Activated naive CD8-positive, alpha-beta T cell treated with anti-CD3 and anti-CD28 coated beads, Interleukin-2, amount 10 ng/mL, durations not matched to agents 7 days and 5 days (primary cell): ENCODE measurements at places on chromosomes 3 and 15. TPM values are rescaled to one million over a fixed set of nuclear protein-coding genes. Genes with fewer than 3 reads are reported as not detected.

DNA sequence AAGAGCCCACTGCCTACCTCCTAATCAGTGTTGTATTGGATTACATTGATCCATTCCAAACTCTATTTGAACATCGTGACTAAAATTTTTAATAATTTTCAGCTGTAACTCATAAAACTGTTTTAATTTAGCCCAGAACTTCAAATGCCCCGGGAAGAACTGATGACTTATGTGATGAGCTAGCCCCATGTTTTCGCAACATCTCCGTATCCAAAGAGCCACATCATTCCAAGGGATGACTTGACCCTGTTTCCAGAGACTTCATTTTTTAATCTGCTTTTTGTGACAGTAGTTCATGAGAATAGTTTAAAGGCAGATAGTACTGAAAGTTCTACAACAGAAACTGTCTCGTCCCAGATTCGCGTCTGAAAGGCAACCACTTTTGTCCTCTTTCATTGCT, 97.4 kb downstream of the STAC start:
- DNase-seq, result no peak

DNA sequence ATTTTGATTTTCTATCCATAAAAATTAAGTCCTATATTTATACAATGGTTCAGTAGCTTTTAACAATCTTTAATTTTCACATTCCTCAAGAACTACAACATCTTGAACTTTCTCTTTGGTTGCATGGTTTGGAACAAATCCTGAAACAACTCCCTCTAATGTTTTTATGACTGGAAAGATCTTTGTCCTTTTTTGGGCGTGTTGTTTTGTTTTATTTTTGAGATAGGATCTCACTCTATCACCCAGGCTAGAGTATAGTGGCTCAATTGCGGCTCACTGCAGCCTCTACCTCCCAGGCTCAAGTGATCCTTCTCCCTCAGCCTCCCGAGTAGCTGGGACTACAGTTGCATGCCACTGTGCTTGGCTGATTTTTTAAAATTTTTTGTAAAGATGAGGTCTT, 4.0 kb downstream of the STX19 start:
- no peak for DNase-seq

GRCh38 chr3:80052271-80052670, 284.5 kb upstream of the ROBO1 start:
- no peak for DNase-seq

Gene LRRN1
- 1.4 TPM for total RNA-seq

Gene GAP43
- not detected for total RNA-seq

Gene SCN5A
- total RNA-seq, result 0.28 TPM

DNA sequence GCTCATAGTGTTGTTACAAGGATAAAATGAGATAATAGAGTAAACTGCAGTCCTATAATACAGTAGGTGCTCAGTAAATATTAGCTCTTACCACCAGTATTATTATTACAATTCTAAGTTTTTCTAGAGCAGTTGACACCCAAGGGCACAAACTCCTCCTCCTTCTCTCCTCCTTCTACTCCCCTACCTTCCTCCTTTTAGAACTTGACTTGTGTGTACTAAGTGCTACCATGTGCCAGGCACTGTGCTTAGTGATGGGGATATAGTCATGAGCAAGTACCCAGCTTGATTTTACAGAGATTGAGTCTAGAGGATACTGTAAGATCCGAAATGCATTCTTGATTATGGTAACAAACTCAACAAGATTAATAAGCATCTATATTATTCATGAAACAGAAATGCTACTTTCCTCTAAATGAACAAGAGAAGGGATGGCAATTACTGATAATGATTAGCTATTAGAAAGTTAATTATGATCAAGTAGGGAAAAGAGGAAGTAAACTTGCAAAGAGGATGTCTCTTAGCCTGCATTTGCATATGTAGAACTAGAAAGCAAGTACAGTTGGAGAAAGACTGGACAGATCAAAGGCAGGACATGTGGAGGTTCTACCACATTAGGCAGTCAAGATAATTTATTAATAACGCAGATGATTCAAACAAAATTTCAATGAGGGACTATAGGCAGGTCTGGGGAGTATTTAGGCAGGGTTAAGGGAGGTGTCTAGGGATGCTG, 72.3 kb downstream of the CLDN11 start:
- DNase-seq, result no peak

Gene TMEM207
- not detected for total RNA-seq

GRCh38 chr3:55774856-55775255, 287.8 kb upstream of the WNT5A start:
- DNase-seq, result no peak

Gene COL8A1
- total RNA-seq, result not detected

- no peak for DNase-seq
Measured at GRCh38 chr3:180296971-180297370, 260.2 kb upstream of the PEX5L start.

DNA sequence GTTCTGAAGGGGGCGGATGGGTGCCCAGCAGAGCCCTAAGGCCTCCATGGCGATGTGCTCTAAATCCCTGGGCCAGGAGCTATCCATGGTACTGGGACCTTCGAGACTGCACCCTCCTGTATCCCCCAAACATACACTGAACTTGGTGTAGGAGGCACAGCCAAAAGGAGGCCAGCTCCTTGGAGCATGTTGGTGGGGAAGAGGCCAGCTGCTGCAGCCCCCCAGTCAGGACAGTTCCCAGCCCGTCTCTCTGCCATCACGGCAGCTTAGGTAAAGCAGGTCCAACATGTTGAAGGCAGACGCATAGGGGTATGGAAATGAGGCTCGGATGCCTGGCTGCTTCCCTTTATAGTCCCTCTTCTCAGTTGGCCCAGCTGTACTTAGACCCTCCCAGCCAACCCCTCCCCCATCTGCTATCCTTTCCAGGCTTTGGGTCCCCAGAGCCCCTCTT, 1.8 kb downstream of the CAMKV start:
- peak; percentile 47 for DNase-seq

GRCh38 chr15:93073465-93073952, 15.5 kb downstream of the RGMA start:
- DNase-seq, result no peak

- no peak for DNase-seq
Measured at GRCh38 chr3:81425198-81425868, 336.1 kb downstream of the GBE1 start.

DNA sequence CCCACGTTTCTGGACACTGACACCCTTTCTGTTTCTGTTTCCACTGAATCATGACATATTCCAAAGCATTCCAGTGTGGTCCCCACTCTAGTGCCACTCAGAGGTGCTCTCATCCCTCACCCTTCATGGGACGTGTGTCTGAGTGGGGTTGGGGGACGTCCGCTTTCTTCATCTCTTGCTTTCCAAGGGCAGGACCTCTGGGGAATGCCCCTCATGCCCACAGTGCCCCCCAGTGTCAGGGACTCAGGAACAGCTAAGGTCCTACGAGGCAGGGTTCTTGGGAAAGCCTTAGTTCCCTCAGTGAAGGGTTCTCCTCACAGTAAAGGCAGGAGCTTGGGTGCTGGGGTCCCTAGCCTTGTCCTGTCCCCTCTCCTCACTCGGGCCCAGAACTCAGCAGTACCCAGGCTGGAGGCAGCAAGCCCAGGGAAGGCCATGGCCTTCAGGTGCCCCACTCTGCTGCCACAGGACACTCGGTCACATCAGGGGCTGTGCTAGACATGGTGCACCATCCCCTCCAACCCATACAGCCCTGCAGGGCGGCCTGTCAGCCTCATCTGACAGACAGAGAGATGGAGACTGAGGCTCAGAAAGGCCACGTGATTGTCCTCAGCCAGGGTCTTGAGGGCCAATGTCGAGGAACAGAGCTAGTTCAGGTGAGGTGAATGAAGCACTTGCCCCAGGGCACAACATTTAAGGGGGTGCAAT, 261.0 kb downstream of the TLE3 start:
- DNase-seq, result no peak

Gene SAMD7
- total RNA-seq, result not detected

Gene PIGZ
- 1.4 TPM for total RNA-seq

DNA sequence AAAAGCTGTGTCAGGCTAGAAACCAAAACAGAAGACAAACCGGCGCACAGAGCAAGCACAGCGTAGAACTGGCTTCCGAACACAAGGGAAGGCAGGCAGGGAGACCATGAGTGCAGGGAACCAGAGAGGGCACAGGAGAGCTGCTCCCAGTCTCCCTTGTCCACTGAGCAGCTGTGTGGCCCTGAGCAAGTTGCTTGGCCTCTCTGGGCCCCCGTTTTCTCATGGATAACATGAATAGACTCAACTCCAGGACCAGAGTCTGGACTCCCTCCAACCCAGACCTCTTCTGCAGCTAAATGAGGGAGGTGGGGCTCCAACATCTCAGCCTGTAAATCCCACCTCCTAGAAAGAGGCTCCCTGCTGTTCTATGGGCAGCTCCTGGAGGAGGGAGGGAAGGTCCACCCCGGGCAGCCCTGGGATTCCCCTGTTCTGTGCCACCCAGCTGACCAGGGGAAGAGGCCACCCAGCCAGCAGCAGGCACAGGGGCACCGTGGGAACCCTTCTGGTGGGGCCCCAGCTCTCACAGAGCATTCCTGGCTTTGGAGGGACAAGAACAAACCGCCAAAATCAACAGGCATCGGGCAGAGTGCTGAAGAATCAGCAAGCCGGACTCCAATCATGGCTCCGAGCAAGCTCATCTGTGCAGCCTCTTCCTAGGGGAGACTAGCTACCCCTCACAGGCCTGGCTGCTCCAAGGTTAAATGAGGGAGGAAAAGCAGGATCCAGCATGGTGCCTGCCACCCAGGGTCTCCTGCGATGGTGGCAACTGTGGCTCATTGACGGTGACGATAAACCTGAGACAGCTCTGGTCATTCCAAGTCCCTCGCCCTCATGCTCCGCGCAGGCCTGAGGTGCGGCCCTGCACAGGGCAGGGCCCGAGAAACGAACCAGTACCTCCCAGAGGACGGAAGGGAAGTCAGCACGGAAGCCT, 15.1 kb downstream of the XXYLT1 start:
- no peak for DNase-seq

Gene UROC1
- total RNA-seq, result not detected

Gene SLITRK3
- total RNA-seq, result not detected

Gene RPUSD2
- total RNA-seq, result 17.7 TPM

DNA sequence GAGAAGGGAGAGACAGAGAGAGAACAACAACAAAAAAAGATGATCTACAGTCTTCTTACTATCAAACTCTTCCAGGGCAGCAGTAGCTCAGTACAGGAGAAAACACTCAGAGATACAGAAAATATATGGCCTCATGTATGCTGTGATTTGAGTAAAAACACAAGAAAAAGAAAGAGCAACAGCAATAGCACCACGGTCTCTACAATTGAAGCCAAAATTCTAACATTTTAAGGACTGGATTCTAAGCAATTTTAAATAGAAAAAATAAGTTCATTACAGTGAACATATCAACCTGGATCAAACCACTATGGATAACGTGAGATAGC, 43.5 kb upstream of the ALCAM start:
- DNase-seq, result no peak

Gene ANKRD63
- total RNA-seq, result not detected

DNA sequence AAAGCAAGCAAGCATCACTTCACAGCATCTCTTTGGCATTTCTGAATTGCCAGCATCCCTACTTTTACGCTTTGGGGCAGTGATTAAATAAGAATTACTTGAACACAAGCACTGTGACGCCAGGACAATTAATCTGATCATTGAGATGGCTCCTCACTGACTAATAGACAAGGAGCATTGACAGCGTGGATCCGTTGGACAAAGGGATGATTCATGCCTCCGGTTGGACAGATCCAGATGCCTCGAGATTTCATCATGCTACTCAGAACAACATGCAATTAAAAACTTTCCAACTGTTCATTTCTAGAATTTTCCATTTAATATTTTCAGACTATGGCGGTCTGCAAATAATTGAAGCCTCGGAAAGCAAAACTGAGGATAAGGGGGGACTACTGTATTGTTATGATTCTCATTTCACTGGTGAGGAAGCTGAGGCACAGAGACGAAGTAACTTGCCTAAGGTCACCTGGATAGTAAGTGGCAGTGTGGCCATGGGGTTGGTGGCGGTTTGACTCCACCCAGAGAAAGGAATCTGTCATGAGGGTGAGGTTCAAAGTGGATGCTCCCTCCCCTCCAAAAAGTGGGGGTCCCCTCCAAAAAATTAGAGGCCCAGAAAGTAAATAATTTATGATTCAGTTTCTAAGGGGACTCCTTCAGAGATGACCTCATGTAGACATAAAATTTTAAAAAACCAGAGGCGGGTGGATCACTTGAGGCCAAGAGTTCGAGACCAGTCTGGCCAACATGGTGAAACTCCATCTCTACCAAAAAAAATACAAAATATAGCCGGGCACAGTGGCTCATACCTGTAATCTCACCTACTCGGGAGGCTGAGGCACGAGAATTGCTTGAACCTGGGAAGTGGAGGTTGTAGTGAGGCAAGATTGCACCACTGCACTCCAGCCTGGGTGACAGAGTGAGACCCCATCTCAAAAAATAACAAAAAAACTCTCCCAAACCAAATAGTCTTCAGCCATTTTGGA, 12.3 kb upstream of the PGPEP1L start:
- DNase-seq, result no peak

Gene ITIH1
- not detected for total RNA-seq

DNA sequence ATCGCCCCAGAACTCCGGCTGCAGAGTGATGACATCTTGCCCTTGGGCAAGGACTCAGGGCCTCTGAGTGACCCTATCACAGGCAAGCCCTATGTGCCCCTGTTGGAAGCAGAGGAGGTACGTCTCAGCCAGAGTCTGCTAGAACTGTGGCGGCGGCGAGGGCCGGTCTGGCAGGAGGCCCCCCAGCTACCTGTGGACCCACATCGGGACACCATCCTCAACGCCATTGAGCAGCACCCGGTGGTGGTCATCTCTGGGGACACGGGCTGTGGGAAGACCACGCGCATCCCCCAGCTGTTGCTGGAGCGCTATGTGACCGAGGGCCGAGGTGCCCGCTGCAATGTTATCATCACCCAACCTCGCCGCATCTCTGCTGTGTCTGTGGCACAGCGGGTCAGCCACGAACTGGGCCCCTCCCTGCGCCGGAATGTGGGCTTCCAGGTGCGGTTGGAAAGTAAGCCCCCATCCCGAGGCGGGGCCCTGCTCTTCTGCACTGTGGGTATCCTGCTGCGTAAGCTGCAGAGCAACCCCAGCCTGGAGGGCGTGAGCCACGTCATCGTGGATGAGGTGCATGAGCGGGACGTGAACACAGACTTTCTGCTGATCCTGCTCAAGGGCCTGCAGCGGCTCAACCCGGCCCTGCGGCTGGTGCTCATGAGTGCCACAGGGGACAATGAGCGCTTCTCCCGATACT, 43.4 kb downstream of the DHX30 start:
- DNase-seq, result no peak

Gene GNAT1
- not detected for total RNA-seq

DNA sequence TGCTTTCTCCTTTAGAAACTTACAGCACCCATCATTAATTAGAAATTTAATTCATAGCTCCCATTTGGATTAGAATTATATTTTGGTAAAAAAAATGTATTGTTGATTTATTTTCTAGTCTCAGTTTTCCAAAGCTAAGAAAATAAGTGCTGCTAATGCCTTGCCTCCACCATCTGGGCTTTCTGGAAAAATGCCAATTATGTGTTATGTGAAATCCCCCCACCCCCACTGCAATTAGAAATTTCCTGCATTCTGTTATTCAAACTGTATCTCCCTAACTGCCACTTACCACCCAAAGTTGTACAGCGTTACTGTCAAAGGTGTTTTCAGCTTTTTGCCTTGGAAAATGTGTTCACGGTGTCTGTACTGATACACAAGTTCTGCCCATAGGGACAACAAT, 617.2 kb upstream of the UBE2E2 start:
- no peak for DNase-seq

GRCh38 chr3:142837526-142837925, 51.4 kb downstream of the PCOLCE2 start:
- DNase-seq, result no peak
